HS-5 (cell line): ENCODE measurements at places on chromosomes 4 and X.

- DNase-seq: peak; percentile 73
Measured at GRCh38 chr4:72971572-72971971, 97.9 kb downstream of the COX18 start.

- DNase-seq: no peak
Measured at GRCh38 chr4:74278490-74278889, 29.8 kb upstream of the EPGN start.

DNA sequence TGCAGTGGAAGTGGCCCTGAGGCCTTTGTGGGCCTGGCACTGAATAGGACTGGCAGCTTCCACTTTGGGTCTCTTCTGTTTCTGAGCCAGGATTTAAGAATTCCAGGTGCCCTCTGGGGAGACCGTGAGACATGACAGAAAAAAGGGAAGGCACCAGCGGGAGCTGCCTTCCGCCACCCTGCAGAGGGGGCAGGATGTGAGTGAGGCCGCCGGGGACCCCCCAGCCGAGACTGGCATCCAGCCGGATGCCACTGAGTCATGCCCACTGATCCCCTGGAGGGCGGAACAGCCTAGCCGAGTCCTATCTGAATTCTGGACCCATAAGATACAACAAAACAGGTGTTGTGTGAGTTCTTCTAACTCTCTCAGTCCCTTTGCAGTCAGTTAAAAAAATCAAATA lies 41.3 kb downstream of the C4orf50 start:
- no peak for DNase-seq

DNA sequence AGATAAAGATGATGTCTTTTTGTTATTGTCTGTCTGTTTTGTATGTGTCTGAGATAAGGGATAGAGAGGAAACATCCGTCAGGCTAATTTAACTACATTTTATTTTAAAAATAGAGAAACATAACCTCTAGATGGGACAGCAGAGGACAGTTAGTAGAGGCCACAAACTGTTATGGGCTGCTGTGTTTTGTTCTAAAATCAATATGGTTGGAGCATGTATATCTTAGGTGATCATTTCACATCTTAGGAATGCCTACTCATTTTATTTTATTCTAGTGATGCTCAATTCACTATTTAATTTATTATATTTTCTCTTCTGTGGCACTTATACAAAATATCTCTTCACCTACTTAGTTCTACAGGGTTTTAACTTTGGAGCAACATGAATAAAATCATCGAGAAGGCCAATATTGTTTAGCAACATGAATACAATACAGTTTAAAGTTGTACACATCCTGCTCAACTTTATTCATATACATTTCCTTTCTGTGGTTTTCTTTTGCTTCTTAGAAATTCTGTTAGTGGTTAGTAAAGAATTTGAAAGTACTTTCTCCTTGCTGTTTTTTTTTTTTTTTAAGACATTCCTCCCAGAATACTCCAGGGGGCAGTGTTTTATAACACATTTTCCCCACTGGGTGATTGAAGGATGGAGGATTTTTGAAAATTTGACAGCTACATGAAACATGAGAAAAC lies 392.9 kb downstream of the UNC5C start:
- DNase-seq: peak; percentile 30

GRCh38 chr4:144494280-144494679 lies 151.7 kb upstream of the HHIP start:
- no peak for DNase-seq

- DNase-seq: no peak
Measured at GRCh38 chrX:23898412-23898959, 9.3 kb downstream of the APOO start.

DNA sequence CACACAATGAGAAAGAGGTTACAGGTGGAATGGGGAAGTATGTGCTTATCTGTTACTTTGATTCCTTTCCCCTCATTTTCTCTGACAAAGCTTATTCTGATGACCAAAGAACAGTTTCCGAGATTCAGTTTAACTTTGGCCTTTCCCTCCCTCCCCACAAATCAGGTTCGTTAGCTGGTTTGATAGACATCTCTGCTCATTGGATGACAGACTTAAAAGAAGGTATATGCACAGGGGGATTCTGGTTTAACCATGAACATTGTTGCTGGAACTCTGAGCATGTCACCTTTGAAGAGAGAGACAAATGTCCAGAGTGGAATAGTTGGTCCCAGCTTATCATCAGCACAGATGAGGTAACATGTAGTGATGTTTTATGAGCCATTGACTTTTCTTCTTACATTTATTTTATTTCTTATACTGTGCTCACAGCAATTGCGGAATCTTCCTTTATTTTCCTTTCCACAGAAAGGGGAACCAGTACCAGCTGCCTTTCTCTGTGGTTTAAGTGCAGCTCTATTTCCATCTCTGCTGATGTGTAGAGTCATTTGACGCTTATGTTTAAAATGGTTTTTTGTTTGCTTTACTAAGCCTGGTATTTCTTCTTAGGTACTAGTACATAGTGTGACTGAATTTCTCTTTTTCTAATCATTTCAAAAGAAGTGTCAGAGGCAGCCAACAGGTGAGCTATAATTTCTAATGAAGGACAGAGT lies 125.0 kb downstream of the AKAP4 start:
- DNase-seq: no peak

DNA sequence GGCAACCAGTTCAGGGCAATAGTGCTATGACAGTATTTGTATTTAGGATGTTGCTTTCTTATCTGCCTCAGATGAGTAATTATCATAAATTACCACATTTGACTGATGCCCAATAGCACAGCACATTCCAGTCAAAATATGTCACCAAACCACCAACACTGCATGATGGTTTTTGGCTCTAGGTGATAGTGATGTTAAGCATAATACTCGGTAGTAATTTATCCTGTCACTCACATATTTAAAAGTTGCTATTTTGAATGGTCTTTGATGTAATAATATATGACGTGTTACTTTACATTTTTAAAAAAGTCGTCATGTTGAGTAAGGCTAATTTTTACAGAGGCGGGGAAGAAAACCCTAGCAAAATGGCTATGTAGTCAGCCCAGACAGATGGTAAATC lies 42.5 kb downstream of the UNC5C start:
- DNase-seq: peak; percentile 53

DNA sequence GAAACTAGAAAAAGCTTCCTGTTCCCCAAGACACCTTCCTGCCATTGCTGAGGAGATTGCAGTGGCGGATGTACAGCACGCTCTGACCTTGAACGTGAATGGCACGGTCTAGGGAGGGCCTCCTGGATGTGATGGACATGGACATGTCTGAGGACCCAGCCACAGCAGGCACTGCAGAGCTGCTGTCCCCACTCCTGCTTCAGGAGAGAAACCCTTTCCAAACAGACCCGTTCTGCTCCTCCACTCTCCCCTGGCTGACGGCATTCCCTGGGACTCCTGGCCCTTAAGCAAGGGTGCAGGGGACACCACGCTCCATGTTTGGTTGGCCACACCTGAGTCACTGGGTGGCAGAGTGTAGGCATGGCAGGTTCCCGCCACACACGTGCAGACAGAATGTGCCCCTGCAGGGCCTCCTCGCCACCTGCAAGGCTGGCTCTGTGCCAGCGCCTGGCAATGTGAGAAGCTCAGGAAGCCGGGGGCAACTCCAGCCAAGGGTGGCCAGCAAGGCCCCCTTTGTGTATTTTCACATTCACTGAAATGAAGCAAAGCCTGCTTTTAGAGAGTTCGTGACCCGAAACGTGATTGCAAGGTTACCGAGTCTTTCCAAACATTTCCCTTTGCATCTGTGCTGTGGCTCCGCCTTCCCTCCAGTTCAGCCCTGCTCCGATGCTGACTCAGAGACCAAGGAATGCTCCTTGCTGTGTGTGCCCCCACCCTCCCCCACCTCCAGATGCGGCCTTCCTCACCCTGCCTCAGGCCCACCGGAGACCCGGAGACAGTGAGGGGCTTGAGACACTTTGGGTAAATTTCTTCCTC lies 46.1 kb downstream of the HTRA3 start:
- DNase-seq: peak; percentile 66

- no peak for DNase-seq
Measured at GRCh38 chrX:86148024-86148511, at the start of gene DACH2. TSS of gene DACH2 (plus strand) at chrX:86148451.
